Renal cortical epithelial cell (primary cell): ENCODE measurements at places on chromosomes 5 and 9. TPM values are rescaled to one million over a fixed set of nuclear protein-coding genes. Genes with fewer than 3 reads are reported as not detected.

GRCh38 chr9:117145811-117146490 lies 268.9 kb downstream of the ASTN2 start:
- DNase-seq, result no peak

GRCh38 chr5:14310901-14311300 lies 167.8 kb downstream of the TRIO start:
- no peak for DNase-seq

Gene NPR3
- 2.8 and 16.0 TPM in 2 replicates for total RNA-seq

DNA sequence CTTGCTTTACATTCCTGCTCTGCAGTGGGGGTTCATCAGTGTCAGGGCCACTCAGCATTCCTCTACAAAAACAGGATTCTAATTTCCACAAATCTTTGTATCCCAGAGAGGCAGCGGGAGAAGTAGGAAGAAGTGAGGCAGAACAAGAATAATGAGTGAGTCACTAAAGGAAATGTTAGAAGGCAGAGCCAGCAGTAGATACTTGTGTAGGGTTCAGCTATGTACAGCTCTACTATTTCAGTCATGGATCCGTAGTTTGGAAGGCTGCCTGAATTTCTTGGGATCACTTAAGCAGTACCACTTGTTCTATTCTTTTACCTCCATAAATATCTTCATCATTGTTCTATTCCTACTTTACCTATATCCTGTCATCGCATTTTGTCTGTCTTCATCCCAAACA lies 246.3 kb upstream of the TLE4 start:
- DNase-seq, result peak; percentile 83

DNA sequence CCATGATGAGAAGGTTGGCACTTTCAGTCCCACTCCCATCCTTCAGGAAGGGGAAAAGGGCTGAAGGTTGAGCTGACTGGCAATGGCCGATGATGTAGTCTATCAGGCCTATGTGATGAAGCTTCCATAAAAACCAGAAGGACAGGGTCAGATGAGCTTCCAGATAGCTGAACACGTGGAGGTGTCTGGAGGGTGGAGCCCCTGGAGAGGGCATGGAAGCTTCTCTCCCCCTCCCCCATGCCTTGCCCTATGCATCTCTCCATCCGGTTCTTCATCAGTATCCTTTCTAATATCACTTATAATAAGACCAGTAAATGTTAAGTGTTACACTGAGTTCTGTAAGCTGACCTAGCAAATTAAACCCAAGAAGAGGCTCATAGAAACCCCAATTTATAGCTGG lies 32.6 kb upstream of the SMU1 start:
- no peak for DNase-seq

Gene ALDOB
- not detected in 2 replicates for total RNA-seq

DNA sequence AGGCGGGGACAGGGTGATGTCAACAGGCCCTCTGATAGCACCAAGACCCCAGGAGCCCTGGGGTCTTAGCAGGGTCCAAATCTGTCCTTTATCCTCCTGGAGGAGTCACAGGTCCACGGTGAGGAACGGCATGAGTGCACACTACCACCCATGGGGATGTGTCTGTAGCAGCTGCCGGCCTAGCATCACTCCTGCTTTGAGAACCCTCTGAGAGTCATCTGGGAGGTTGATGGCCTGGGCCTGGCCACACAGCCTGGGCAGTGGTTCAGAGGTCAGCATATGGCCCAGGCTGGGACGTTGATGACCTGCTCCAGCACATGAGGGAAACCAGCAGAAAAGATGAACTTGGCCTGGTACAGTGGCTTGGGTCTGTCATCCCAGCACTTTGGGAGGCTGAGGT lies 1.8 kb upstream of the GFPT2 start:
- no peak for DNase-seq

- DNase-seq, result no peak
Measured at GRCh38 chr9:95099321-95100070, 218.0 kb downstream of the FANCC start.

- DNase-seq, result peak; percentile 54
Measured at GRCh38 chr5:167872791-167873190, 418.7 kb upstream of the WWC1 start.

Gene ASPN
- total RNA-seq, result not detected in 2 replicates

- DNase-seq, result no peak
Measured at GRCh38 chr5:113435575-113435974, 786 bp upstream of the TSSK1B start.

DNA sequence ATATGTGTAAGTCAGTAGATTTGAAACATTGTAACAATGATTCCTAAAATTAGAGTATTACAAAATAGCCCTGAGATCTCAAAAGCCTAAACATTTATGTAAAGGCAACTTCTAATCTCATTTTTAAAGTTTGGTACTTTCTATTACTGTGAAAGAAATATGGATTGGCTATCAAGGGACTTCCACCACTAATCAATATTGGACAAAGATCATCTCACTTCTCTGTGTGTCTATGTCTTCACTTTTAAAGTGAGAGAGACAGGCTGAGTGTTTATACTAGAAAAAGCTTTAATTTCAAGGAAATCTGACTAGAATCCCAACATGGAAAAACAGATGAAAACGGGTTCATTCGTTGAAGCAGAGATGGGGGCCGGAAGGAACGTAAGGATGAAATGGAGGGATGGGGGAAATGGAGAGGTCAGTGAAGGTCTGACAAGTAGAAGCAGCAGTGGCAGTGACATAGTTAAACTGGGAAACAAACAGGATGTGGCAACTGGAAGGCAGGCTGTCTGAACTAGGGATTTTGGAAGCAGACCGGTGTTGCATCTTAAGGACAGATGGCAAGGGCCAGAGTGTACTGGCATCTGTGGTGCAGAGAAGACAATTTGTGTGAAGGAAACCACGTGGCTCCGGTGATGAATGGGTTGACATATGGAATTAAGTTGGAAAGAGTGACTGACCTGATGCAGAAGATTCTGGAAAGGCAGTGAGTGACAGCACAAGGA lies 60.8 kb downstream of the PDE4D start:
- DNase-seq, result no peak

Gene CD74
- total RNA-seq, result 25.4 and 42.5 TPM in 2 replicates

DNA sequence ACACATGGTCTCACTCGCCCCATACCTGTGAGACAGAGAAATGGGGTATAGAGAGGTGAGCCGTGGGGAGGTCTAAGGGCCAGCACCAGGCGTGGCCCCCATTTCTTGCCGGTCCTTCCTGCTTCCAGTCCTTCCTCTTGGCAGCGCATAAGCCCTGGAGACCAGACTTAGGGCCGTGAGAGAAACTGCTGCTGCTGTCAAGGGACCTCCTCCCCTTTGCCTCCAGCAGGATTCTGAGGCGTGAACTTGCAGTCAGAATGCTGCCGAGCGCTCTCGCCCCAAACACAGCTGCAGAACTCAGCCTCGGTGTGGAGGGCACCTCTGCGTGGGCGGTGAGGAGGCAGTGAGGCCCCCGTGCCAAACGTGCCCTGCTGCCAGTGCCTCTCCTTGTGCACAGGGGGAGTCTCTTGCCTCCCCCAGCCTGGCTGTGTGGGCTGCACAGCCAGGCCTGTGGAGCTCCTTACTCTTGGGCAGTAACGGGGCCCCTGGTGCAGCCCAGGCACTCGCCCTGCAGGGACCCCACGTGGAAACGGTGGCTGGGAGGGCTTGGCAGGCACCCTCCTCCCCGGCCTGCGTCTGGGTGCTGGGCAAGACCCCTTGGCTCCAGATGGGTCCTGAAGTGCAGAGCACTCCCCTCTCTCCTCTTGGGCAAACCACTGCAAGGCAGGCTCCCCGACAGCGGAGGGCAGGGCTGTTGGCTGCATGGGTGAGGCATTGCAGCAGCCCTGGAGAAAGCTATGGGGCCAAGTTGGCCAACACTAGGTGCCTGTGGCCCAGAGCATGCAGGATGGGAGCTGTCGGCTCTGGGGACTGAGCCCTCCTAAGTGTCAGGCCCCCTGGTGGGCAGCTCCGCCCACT lies 85.4 kb downstream of the RXRA start:
- DNase-seq, result no peak

- DNase-seq, result peak; percentile 74
Measured at GRCh38 chr5:137370096-137371071, 128.7 kb downstream of the SPOCK1 start.

DNA sequence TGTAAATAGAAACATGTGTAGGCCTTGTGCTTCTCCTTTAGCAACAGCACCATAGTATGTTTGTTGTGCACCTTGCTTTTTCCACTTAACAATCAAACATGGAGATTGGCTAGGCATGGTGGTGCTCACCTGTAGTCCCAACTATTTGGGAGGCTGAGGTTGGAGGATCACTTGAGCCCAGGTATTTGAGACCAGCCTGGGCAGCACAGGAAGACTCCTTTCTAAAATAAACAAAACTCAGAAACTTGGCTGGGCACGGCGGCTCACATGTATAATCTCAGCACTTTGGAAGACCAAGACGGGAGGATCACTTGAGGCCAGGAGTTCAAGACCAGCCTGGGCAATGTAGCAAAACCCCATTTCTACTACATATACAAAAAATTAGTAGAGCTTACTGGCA lies 948 bp upstream of the FAXDC2 start:
- DNase-seq, result no peak

DNA sequence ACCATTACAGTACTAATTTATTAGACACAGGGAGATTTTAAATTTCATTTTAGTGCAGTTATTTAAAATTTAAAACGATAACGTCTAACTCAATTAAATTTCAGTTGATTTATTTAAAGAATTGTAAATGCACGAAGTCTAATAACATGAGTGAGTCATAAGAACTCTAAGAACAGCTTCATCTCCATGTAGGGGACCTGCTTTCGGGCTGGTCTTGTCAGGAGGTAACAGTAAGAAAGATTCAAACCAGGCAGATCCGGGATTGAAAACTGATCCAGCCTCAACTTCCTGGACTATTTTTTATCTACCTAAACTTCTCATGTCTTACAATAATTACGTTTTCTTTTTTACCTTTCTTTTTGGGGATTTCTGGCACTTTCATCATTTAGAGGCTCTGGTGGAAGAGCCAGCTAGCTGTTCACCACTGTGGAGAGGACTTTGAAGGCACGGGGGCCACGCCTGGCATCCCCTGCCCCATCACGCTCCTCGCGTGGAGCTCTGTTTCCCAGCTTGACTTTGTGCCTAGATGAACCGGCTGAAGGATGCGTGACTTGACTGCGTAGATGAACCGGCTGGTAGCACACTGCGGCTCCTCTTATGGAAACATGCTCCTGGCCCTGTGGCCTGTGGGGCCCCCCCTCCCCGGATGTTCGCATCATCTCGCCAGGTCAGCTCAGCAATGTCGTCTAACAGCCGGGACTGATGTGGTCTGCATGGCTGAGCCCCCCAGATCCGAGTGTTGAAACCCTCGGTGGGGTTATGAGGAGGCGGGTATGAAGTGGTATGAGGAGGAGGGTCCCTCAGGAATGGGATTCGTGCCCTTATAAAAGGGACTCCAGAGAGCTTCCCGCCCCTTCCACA lies 26.0 kb downstream of the NDUFS6 start:
- no peak for DNase-seq

GRCh38 chr9:113395000-113395861 lies 5.9 kb downstream of the ALAD start:
- DNase-seq, result no peak

DNA sequence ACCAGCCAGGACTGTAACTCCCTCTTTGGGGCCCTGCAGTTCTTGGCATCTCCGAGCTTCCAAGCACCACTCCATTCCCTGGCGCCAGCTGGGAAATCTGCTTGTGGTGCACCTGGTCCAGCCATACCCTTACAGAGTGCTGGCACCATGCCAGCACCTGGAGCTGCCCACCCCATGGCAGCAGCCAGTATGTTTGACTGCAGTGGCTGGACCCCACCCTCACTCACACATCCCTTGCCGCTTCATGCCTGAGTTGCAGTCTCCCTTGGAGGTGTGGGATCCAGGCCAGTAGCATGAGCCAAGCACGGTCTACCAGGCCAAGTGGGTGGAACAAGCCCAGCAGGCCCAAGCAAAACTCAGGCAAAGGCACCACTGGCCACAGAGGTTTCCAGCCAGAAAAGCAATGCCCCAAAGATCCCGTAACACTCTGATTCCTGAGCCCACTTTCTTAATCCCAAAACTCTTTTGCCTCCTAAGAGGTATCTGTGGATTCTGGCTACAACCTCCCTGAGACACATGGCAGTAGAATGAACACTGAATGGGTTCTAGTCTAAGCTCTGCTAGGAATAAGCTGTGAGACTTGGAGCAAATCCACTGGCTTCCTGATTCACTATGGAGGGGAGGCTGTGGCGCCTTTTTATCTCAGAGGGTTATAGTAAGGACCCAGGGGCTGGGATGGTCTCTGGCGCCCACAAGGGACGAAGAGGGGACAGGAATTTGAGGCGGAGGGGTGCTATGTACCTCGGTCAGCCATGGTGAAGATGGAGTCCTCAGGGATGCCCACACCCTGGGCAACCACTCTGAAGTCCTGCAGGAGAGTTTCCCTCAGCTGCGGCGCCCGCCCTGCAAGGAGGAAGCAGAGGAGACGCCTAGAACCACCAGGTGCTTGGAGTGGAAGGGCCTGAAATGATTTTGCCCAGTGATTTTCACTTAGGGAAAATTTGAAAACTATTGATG lies 5.6 kb downstream of the AMBP start:
- DNase-seq, result peak; percentile 32

GRCh38 chr5:168477060-168477459 lies 9.2 kb upstream of the RARS1 start:
- peak; percentile 24 for DNase-seq

DNA sequence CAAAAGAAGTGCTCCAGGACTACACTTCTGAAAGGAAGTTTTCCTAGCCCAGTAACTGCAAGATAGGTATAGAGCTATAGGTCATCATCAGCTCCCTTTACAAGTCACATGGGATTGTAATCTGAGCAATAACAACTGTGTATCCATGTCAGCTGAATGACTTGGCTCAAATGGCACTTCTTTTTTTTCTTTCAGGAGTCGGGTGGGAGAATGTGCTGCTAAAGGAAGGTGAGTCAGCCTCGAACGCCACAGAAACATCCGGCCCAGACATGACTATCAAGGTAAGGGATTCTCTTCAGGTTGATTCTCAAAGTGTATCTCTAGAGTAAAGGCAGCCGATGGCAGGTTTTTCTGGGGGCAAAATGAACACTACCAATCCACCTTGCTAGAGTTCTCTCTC lies 192.2 kb downstream of the C9orf152 start:
- peak; percentile 86 for DNase-seq

- DNase-seq, result no peak
Measured at GRCh38 chr5:88557881-88558280, 289.2 kb upstream of the TMEM161B start.

Gene NTNG2
- 0.15 and 0.17 TPM in 2 replicates for total RNA-seq

Gene ITK
- 0.05 TPM in 1 of 2 replicates, not detected in the other for total RNA-seq

Gene SMIM3
- total RNA-seq, result 32.4 and 39.4 TPM in 2 replicates

- DNase-seq, result no peak
Measured at GRCh38 chr5:171709930-171710329, 75.7 kb upstream of the SMIM23 start.

Gene STING1
- 12.4 and 15.5 TPM in 2 replicates for total RNA-seq

DNA sequence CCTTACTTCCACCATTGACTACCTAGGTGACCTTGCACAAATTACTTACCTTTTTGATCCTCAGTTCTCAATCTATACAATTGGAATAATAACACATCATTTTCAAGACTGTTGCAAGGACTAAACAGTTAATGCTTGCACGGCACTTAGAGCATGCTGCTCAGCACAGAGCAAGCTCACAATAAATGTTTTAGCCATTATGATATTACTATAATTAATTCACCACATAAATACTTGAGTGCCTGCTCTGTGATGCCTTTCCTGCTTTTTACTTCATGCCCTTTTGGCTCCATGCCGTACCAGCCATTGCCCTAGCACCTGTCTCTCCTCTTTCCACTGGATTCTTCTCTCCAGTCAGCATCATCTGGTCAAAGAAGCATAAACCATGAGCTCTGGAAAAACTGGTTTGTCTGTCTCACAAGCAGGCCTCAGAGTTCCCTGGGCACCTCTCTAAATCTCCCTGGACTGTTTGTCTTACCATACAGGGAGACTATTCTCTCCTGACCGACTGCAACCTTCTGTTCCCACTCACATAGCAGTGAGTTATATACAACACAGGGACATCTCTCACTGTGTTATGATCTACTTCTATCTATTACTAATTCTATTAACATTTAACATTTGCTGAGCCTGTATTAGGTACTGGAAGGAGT lies 260.4 kb upstream of the ADRA1B start:
- DNase-seq, result no peak
